ENCODE measurements at places on chromosomes 3 and 15.

DNA sequence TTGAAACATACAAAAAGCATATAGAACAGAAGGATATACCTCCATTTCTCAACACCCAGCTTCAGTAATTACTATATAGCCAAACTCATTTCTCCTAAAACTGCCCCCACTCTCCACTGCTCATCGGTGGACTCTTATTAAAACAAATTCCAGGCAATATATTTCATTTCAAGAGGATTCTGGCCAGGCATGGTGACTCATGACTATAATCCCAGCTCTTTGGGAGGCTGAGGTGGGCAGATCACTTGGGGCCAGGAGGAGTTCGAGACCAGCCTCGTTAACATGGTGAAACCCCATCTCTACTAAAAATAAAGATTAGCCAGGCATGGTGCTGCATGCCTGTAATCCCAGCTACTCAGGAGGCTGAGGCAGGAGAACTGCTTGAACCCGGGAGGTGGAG, 40.9 kb downstream of the SNX4 start:
- no peak for DNase-seq

DNA sequence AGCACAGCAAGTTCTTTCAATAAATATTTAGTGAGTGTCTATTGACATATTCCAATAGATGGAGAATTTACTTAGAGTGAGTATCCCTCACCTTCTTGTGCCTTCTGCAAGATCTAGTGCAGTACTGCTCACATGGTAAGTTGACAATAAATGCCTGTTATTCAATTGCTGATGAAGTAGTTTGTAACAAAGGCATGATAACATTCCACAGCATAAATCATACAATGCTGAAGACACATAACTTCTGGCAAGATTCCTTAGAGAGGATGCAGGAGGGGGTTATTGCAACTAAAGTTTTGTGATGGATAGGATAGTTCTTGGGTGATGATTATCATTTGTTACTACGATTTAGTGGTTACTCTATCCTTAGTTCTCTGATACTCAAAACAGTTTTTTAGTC, 112.2 kb upstream of the RBMS3 start:
- DNase-seq, result no peak

DNA sequence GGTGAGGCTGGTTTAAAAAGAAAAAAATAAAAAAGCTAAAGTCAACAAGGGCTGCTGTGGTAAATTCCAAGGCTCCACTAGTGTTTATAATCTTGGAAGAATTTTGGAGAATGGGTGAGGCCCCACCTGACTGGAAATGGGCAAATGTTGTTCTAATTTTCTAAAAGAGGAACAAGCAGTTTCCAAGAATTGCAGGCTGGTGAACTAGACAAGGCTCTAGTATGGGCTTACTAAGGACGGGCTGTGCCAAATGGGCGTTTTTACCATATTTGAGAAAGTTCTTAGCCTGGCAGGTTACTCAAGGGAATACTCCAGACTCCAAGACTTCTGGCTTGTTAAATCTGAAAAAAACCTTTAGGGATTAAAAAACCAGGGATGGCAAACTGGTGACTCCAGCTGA, 67.0 kb upstream of the ABHD2 start:
- no peak for DNase-seq

DNA sequence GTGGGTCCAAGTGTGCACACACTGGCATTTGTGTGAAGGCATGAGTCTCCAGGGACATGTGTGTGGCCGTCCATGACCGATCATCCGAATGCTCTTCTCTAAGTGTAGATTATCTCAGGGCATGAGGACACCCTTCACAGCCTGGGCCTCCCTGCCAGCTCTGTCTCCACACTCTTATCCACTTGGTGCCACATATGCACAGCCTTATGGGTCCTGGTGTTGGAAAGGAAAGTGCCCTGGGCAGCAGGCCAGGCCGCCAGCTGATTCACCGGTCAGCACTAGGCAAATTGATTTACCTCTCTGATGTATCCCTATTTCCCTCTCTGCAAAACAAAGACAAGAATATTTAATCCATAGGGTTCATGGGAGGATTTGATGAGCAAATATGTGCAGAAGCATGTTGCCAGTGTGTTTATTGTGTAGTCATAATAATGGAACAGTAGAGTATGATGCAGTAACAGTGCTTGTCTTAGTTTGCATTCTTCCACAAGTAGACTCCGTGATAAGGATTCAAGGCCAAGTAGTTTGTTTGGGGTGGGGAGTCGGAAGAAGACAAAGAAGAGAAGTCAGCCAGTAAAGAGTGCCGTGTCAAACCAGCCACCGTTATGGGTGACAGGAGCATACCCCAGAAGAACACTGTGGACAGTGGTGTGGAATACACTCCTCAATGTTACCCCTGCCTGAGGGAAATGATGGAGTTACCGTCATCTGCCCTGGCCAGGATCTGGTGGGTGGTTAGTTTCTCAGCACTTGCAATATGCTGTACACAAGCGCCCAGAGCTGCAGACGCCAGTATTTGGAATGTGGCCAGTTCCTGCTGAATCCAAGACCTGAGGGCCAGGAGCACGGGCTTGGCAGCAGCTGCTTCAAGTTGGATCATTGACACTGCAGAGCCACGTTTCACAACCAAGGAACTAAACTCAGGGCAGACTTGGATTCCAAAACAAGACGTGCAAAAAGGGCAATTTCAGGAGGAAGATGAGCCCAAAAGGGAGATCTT, 85.1 kb downstream of the MTHFS start:
- DNase-seq, result no peak

GRCh38 chr3:44235604-44236484, 5.8 kb upstream of the TOPAZ1 start:
- peak; percentile 70 for DNase-seq

- DNase-seq, result peak; percentile 45
These were observed 65.0 kb downstream of the CLDN11 start for GRCh38 chr3:170483485-170484262.

- no peak for DNase-seq
These were observed 31.8 kb downstream of the GSK3B start for GRCh38 chr3:120062474-120062873.

GRCh38 chr3:159804726-159805410, 183.8 kb upstream of the IL12A start:
- DNase-seq, result peak; percentile 80

GRCh38 chr3:189809583-189809982, 178.4 kb downstream of the TP63 start:
- no peak for DNase-seq
